ENCODE measurements at places on chromosomes 11 and 22.

DNA sequence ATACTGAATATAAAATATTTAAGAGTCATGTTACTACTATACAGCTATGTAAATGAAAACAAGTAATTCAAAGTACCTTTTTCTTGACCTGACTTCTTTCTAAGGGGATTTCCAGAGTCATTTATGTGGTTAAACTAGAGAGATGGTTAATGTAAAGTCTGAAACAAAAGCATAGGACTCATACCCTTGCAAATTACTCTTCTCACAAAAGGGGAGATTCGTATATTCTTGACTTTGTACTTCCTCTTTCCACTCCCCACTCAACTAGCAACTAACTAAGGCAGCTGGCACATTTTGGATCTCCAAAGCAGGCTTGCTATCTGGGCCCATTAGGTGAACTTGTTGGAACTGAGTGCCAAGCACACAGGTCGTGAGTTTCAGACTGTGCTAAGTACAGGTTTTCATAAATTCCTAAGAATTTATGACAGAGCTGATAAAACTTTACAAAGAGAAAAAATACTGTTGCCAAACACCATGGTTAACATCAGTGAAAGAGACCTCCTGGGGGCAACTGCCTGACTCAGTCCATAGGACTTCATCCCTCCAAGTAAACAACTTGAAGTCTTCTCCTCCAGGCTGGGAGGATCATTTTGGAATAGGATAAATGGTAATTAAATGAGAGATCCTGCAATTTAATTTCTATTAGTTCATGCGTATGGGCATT is 77.0 kb upstream of the DDI1 start:
- DNase-seq: no peak

DNA sequence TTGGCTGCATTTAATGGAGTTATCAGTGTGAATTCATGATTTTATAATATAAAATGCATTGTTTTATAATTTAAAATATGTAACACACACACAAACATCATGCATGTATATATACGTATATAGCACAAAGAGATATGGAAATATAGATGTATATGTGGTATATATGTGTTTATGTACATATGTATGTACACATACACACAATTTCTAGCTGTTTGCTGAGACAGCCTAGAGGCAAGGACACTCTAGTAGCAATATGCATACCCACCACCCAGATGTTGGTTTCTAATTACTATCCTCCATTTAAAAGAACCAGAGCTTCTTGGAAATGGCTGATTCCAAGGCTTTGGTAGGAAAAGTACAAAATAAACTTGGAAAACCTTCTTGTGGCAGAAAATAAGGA is 50.4 kb downstream of the RBFOX2 start:
- no peak for DNase-seq

DNA sequence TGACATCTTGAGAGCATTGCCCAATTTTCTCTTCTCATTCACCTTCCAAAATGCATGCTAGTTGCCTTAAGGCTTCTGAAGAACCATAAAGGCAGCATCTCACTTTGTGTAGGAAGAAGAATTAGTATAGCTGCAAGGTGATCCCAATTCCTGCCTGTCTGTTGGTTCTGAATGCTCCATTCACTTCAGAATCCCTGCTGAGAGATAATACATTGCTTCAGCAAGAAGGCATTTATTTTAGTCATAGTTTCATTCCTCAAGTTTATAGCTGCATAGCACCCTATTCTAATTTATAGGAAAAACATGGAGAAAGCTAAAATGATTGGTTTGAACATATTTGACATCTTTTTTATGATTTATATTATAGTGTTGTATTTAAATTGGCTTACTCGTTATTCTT is 181.3 kb downstream of the METTL15 start:
- DNase-seq: no peak

DNA sequence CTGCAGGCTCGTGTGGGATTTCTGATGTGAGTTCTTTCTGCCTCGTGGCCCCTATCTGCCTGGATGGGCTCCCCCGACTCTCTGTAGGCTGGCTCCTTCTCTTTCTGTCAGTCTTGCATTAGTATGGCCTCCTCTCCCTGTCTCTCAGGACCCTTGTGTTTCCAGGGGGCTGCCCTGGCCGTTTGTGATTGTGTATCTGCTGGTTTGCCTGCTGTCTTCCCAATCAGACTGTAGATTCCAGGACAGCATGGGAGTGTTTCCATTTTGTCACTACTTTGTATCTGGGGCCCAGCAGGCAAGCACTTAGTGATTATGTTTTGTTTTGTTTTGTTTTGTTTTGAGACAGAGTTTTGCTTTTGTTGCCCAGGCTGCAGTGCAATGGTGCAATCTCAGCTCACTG is 25.6 kb downstream of the SNAP29 start:
- no peak for DNase-seq

DNA sequence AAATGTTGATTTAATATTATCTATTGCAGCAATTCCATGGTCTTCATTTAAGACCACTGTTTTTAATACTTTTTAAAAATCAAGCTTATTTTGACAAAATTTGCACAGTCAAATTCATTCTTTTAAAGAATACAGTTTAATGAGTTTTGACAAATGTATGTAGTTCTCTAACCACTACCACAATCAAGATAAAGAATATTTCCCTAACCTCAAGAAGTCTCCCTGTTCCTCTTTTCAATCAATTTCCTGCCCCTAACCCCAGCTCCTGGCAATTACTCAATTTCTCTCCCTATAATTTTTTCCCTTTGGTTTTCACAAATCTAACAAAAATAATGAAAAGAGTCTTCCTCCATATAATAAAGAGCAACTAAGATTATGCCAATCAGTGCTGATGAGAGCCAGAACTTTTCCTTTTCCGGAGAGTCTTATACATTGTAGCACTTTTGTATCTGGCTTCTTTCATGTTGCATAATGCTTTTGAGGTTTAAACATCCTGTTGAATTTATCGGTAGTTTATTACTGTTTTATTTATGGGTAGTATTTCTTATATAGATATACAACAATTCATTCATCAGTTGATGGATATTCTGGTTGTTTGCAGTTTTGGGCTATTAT is 231.7 kb downstream of the AASDHPPT start:
- no peak for DNase-seq

DNA sequence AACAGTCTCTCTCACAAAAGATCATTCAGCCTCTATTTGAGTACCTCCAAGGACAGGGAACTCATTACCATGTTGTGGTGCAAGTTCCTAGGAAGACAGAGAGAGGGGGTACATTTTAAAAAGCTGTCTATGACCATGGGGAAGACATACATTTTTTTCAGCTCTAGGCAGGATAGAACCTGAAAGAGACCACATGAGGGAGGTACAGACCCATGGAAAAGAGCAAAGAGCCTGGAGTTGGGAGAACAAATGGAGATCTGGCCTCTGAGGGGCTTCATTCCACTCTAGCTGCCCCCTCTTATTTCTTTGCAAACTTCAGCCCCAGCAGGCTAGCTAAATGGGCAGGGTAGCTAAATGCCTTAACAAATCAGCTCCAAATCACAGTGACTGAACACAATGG is 36.3 kb downstream of the KCNC1 start:
- no peak for DNase-seq

DNA sequence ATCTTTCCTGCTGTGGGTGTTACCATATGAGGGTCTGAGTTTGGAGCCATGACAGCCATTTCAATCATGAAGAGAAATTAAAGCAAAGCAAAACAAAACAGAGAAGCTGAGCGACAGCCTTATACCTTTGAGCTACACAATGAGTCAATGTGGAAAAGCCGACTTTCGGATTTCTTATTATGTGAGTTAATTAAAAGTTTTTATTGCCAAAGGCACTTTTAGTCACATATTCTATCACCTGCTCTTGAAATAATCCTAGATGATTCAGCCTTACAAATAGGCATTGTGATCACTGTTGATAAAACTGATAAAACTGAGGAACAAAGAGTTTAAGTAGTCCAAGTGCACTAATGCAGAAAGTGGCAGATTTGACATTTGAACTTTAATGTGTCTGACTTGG is 381.9 kb upstream of the TENM4 start:
- no peak for DNase-seq

DNA sequence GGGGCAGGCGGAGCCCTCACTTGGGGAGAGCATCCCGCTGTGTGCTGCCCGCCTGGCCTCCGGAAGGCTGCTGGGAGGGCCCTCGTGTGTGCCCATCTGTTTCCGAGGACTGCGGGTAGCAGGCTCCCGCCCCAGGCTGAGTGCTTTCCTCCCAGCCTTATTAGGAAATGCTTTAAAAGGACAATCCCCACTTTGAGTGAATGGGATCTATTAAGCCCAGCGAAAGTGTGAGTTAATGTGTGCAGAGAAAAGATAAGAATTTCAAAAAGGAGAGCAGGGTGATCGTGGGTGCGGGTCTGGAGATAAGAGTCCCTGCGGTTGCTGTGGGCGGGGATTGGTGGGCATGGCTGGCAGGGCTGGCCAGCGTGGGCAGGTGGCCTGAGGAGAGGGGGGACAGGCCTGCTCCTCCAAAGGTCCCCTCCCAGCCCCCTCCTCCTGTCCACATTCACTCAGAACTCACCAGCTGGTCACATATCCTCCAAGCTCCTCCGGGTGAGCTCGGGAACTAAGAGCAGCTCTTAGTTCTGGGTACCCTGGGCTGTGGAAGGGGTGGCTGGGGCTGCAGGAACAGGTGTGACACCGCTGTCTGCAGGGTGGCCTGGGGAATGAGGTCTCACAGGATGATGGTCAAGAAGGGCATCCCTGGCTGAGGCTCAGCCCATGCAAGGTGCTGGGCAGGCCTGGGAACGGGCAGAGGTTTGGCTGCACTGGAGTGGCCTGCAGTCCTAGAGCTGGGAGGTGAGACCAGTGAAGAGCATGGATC is 1260.3 kb downstream of the BRD1 start:
- DNase-seq: no peak

GRCh38 chr22:24138649-24139420 is 42.5 kb upstream of the SUSD2 start:
- no peak for DNase-seq

- DNase-seq: peak; percentile 65
Observed at GRCh38 chr22:45435544-45436139, 22.1 kb downstream of the RIBC2 start.

GRCh38 chr22:42945736-42946135 is 69.2 kb downstream of the PACSIN2 start:
- no peak for DNase-seq

Data from C1 segment of cervical spinal cord (tissue), 14 donors.